ENCODE measurements at places on chromosomes 12 and 14.

DNA sequence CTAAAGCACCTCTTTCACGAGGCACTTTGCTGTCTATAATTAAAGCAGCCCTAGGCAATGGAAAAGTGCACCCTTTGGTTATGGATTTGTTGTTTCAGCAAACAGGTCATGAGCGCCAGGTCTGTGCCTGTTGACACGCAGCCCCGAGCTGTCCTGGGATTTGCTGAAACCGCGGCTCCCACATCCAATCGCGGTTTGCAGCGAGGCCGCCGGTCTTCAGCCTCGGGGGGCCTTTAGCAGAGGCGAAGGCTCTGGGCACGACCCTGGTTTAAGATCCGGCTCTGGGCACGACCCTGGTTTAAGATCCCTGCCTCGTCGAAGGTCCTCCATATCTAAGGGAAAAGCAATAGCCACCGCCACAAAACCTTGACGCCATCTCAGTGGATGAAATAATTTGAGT, 79.2 kb downstream of the GLT1D1 start:
- DNase-seq, result no peak

DNA sequence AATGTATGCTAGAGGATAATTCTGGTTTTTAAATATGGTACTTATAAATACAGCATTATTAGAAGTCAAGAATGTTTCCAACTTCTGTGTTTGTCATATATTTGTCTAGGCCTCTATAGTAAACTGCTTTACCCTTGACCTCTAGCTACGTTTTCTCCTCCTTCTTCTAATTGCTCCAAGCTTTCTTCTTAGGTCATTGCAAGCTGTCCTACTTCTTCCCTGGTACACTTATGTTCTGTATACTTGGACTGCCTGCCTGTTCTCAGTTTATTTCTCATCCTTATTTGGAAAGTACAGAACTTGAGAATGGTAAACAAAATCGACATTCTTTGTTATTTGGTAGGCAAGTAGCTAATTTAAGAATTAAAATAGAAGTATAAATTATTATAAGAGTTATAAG, 23.9 kb upstream of the ATP2B1 start:
- no peak for DNase-seq

DNA sequence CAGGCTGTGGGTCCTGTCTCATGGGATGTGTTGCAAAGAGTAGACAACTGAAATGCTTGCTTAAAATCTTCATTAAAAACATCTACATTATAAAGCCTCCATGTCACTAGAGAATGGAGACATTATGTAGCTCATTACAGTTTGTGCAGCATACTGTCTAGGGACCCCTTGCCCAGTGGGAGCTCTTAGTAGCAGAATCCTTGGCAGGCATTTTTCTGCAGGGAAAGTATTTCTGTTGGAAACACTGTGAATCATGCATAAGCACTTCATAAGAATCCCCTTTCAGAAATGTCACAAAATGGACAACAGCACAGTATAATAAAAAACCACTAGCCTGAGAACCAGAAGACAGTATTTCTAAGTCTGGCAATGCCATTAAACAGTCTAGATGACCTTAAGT, 174.3 kb downstream of the MGAT4C start:
- no peak for DNase-seq

GRCh38 chr12:104677441-104678089, 220.8 kb downstream of the CHST11 start:
- no peak for DNase-seq

GRCh38 chr12:16006752-16007151, 95.6 kb downstream of the DERA start:
- no peak for DNase-seq

- no peak for DNase-seq
Measured at GRCh38 chr12:15152456-15152855, 68.8 kb downstream of the RERG start.

DNA sequence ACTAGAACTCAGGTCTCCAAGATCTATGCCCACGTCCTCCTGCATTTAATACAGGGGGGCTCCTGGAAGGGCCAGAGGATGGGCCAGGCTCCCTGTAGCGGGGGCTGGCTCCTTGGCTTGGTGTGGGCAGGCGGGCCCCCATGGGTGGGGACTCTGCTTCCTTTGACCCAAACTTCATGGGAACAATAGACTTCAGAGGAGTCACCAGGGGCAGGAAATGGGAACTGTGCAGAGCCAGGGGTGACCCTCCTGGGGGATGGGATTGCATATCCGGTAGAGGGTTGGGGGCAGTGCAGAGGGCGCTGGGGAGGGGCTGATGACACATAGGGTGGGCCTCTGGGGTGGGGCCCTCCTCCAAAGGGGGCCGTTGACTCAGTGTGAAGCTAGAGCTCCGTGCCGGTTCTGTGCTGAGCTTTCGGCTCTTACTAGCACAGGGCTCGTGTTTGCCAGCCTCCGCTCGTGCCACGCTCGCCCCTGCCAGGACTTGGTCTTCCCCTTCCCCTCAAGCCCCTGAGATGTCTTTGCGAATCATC, 4.6 kb downstream of the TEAD4 start:
- no peak for DNase-seq

- no peak for DNase-seq
Measured at GRCh38 chr14:63912286-63912685, 59.5 kb downstream of the SYNE2 start.

- DNase-seq, result no peak
Measured at GRCh38 chr14:24172871-24173281, 996 bp downstream of the REC8 start.

- no peak for DNase-seq
Measured at GRCh38 chr14:50353126-50353525, 41.0 kb downstream of the DMAC2L start.

DNA sequence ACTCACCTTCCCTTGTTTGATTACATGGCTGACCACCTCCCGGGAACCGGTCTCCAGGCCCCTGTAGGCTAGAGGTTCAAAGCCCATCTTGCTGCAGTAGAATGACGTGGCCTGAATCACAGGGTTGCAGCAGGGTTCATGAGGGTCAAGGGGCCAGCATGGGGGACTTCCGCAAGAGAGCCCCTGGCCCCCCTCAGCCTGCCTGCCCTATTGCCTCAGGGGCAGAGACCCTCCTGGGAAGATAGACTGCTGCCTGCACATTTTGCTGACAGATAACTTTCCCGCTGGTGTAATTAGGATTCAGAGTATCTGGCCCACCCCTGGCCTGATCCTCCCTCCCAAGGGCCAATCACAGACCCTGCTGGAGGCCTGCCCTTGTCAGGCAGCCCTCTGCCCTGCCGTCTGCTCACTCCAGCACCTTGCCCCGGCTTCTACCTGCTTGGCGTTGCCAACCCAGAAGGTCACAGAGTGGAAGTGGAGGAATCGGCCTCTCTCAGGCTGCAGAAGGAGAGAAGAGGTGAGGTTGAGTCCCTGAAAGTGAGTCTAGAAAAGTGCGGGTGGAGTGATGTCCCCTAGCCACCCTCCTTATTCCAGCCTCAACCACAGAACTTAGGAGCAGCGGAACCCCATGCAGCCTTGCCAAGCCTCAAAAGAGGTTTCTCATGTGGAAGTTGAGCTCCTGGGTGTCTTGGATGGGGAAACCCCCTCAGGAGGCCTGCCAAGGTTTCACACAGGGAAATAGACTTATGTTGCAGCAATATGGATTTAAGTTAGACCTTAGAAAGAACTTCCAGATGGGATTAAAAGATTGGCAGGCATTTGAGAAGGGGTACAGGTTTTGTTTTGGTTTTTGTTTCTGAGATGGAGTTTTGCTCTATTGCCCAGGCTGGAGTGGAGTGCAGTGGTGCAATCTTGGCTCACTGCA, 1.1 kb downstream of the HPD start:
- DNase-seq, result no peak

DNA sequence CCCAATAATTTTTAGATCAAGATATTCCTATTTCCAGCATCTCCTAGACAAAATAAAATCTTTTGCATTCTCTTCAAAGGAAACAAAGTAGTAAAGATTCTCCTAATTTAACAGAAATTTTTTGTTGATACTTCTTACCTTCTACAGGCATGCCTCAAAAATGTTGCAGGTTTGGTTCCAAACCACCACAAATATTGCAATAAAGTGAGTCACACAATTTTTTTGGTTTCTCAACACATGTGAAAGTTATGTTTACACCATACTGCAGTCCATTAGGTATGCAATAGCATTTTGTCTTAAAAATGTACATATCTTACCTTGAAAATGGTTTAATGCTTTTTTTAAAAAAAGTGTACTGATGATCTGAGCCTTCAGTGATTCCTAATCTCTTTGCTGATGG, 65.6 kb upstream of the USP15 start:
- no peak for DNase-seq

DNA sequence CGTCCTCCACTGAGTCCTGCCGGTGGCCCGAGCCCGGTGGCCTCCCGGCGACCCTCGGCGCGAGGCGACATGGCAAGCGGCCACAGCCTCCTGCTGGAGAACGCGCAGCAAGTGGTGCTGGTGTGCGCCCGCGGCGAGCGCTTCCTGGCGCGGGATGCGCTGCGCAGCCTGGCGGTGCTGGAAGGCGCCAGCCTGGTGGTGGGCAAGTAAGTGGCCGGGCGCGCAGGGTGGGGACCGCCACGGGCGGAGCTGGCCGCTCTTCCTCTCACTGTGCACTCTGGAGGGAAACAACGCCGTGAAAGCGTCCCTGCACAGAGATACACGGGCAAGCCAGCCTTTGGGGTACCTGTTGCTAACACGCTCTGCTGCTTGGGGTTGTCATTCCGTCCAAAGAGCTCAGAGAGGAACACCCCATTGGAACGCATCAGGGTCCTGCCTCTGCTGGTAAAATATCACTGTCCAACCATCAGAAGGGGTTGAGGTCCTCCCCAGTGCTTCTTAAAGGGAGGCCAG, at the start of gene AMDHD1:
Gene AMDHD1, plus strand, starts transcription at position 2 of the 513 bp plus-strand sequence. Its CDS starts 68 bp downstream, at position 70.
- DNase-seq, result no peak

DNA sequence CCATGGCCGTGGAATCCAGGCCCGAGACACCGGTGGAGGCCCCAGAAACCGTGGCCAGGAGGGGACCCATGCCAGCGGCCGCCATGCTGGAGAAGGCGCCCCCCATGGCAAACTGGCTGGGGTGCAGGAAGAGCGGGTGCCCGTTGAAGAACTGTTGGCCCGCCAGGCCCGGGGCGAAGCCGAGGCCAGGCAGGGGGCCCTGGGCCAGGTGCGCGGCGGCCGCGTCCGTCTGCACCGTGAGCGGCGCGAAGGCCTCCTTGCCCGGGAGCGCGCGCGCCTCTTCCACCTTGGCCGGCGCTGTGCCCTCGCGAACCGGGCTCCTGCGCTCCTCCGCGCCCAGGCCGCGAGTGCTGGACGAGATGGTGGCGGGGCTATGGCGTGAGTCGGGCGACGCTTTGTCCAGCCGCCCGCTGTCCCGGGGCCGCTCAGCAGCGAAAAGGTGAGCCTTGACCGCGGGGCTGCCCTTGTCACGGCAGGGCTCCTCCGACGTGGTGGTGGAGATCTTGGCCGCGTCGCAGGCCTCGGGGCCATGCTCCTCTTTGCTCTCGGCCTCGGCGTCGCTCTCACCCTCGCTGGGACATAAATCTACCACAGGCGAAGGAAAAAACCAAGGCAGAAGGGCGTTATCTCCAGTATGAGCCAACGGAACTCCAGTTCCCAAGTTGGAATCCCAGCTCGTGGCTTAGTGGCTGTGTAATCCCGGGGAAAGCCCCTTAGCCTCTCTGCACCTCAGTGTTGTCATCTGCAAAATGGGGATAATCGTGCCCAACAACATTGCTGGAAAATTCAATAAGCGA, 9.5 kb downstream of the TBX3 start:
- DNase-seq, result no peak

DNA sequence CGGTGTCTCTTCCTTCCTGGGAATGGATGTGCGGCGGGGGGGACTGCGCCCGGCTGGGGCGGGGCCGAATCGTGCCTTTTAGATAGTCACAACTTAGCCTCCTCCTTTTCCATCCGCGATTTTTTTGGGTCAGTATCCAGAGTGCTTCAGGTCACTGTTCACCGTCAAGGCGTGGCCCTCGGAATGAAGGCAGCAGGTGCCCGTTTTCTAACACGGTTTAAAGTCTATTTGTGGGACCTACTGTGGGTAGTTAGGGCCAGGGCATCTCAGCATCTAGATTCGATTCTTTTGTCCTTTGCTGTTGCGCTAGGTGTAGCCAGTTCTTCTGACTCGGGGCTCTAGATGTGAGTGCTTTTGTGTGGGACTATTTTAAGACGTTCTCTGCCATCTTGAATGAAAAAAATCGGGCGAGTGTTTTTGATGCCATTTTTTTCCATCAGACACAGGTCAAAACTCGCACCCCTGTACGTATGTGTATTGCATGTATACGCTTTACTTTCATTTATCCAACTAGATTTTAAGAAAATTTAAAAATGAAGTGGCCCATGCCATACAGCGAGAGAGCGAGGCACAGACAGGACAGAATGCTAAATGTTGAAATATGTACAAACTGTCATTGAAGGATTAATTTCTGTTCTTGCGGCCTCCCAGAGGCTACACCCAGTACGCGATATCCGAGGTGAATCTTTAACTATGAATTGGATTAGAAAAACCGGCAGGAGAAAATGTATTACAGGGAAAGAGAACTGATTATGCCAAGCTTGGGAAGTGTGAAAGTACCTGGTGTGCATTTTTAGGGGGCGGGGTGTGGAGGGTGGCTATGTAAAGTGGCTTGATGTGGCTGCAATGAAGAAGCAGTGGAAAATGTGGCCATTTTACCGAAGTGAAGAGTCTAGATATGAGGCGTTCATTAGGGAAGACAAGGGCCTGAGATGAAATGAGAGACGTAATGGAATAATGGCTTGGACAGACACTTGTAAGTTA, 835 bp downstream of the VEZT start:
- no peak for DNase-seq

GRCh38 chr12:89289720-89290119, 62.6 kb downstream of the DUSP6 start:
- no peak for DNase-seq

GRCh38 chr14:89212386-89213235, 204.4 kb downstream of the FOXN3 start:
- no peak for DNase-seq

DNA sequence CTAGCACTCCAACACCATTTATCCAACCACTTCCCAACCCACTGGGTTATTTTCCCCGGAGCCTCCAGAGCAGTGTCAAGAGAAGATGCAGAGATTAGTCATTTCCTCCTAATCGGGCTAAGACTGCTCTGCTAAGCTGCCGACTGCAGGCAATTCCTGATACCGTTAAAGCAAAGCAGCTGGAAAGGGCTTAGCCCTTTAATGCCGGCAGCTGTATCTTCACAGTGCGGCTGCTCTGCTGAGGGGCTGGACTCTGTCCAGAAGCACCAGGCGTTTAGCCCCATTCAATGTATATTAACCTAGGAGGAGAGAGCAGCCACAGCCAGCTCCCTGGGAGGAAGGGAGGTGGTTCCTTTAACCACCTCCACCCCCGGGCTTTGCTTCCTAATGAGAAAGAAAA, 11.1 kb downstream of the AQP6 start:
- DNase-seq, result peak; percentile 18

- no peak for DNase-seq
Measured at GRCh38 chr14:29316936-29317335, 550.3 kb downstream of the FOXG1 start.
